ENCODE measurements at places on chromosomes 1 and 21. TPM values are rescaled to one million over a fixed set of nuclear protein-coding genes. Genes with fewer than 3 reads are reported as not detected.

The TRIM45 gene
- total RNA-seq, result 1.9 TPM

The NR0B2 gene
- not detected for total RNA-seq

The OR2T35 gene
- total RNA-seq, result not detected

The HJV gene
- total RNA-seq, result not detected

Data from articular chondrocyte of knee joint (primary cell).